ENCODE measurements at places on chromosomes 7 and 10.
A peak's percentile ranks its signal among the peaks of the same experiment; 100 is the strongest.

- peak; percentile 33 for DNase-seq
Observed at GRCh38 chr10:58180666-58181065, 87.0 kb downstream of the IPMK start.

GRCh38 chr10:112288486-112288885 lies 5.3 kb downstream of the TECTB start:
- no peak for DNase-seq

DNA sequence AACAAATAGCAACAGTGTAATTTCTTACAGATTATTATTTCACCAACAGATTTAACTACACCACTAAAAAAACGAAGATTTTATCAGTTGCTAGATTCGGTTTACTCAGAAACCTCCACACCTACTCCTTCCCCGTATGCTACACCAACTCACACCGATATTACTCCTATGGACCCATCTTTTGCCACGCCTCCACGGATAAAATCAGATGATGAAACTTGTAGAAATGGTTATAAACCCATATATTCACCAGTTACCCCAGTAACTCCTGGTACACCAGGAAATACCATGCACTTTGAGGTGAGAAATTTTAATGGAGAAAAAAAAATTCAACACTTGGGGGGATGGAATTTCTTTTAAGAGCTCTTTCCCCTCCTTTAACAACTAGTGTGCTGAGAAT lies 92.5 kb downstream of the KMT2E start:
- no peak for DNase-seq

DNA sequence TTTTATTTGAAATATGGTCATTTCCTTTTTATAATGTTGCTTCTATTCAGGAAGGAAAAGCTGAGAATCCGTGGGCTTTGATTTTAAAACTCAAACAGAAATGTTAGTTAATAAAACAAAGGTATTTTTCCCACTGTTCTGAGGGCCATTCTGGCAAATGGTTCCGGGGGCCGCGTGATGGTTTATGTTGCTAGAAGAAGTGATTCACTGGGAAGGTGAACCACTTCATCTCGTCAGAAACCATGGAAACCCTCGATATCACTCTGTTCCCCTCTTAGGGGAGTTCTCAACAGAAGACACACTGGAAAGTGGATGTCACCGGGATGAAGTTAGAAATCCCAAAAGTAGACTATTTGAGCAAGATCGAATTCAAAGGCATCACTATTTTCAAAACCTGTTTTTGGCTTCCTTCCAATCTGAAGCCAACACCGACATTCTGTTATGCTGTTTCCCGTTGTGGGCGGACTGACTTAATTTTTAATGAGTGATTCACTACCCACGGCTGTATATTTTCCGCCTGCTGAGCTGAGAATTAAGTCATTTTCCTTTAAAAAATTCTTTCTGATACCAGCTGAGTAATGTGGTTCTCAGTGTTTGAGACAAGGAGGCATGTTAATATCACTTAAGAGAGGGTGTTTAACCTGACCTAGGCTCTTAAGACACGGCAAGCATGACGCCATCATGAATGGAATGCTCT lies 84.1 kb downstream of the PTPRE start:
- DNase-seq, result peak; percentile 57

DNA sequence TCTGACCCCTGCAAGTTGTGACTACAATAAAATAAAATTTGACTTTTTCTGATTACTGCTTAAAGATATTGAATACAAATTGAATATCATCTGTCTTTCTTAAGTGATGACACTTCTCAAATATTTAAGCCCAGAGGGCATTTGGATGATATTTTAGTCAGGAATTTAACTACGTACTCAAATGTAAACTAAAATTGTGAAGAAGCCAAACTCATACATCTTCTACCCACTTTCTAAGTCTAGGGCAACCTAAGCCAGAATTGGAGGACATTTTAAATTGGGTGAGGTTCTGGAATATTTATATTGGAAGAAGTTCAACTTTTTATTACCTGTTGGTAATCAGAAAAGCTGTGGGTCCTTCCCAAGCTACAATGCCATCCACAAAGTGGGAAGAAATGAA lies 149.1 kb upstream of the WDR11 start:
- no peak for DNase-seq

DNA sequence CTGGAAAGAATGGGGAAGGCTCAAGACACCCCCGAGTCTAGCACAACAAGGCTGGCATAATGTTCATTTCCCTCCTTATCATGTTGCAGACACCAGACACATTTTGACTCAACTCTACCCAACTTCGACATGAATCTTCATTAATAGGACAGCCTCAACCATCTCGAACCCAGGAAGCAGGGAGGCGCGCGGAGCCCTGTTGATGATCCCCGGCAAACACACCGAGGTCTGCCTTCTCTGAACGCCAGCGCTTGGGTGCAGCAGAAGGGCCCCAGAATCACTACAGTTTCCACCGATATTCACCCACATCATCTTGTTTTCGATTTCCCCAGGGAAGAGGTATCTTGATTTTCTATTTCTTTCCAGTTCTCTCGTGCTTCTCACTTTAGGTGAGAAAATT lies 563.6 kb downstream of the TCERG1L start:
- DNase-seq, result no peak

GRCh38 chr7:121000081-121000983 lies 11.8 kb downstream of the CPED1 start:
- no peak for DNase-seq

DNA sequence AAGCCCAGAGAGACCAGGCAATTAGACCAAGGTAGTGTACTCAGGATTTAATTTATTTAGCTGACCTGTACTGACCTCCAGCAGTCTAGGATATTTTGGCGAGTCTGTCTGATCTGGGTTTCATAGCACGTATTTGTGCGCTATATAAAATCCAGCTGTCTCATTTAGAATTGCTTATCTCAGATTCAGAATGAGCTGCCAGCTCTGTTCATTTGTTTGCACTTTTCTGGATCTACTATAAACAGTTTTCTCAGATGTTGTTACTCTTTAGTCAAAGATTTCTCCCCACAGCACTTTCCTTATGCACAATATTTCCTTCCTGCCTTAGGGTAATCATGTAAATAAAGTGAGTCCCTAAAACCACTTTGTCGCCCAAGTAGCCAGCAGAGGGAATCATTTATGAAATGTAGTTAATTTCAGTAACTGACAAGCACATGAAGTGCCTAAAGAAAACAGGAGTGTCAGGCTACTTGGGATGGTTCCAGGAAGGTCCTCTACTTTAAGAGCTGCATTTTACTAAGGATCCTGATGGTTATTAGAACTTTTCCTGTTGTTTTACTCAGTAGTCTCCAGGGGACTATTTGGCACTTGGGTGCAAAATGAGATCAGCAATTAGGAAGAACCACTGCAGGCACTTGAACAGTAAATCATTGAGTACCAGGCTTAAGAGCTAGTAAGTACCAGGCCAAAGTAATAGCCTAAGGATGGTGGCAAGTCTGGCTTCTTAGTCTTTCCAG lies 226.4 kb downstream of the TWIST1 start:
- no peak for DNase-seq

- no peak for DNase-seq
Observed at GRCh38 chr10:55740110-55740509, 620.9 kb downstream of the ZWINT start.

DNA sequence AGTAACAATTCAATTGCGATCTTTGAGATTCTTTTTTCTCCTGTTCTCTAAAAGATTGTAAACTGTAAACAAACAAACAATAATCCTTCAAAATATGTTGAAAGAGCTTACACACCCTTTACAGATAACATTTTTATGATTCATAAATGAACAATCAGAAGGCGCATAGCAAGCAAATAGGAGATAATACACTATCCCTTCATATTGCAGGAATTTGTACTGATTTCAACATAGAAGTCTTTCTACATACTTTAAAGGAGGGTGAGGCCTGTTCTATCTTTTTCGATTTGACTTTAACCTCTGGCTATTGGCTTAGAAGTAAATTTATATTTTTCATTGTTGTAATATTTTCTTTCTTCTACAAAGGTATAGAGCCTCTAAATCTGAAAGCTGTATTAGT lies 57.2 kb downstream of the TFEC start:
- peak; percentile 88 for DNase-seq

- DNase-seq, result peak; percentile 66
Observed at GRCh38 chr10:112950714-112951358, 789 bp downstream of the TCF7L2 start.

- peak; percentile 3 for DNase-seq
Observed at GRCh38 chr7:131424219-131424822, 96.6 kb downstream of the MKLN1 start.

- DNase-seq, result peak; percentile 46
Observed at GRCh38 chr7:4739528-4739992, 35.9 kb upstream of the AP5Z1 start.

DNA sequence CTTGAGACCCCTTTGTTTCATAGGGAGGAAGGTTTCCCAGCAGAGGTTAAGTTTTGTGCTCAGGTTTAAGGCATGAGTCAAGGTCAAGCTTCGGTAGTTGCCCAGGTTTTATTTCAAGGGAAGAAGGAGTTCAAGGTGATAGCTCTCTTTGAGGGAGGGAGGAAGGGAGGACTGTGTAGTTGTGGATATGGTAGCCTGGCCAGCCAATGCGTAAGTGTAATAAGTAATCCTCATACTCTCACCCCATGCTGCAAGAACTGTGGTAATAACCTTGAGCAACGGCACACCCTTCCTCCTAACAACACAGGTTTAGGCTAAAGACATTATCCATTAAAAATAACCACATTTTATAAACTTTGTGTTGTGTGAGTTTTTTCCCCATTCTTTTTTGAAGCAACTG lies 478.9 kb downstream of the KCNMA1 start:
- no peak for DNase-seq

- DNase-seq, result no peak
Observed at GRCh38 chr10:106872176-106872575, 292.3 kb downstream of the SORCS1 start.

DNA sequence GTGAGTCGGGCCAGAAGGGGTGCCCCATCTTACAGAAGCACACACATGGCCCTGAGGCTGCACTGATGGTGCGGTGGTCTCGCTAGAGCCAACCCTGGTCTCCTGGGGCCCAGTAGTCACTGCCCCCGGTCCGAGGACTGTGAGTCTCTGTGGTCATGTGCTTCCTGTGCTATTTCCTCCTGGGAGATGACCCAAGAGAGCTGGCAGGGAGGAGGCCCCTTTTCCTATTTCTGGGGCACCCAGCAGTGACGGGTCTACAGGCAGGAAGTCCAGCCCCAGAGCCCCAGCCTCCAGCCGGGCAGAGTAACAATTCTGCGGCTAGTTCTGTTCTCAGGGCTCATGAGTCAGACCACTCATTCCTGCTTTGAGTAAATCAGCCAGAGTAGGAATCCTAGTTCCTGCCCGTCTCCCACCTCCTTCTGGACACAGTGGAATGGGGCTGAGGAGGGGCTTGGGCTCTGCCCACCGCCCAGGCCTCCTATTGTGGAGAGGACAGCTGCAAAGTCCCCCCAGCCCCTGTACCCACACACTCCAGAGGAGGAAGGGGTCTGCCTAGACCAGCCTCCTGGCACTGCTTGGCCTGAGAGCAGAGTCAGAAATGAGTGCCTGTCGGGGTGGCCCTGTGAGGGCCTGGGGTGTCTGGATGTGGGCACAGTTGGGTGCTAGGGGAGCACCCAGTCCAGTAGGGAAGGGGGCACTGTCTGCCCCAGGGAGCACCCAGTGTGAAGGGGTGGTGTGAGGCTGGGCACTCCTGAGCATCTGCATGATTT lies 80.5 kb upstream of the PPIF start:
- peak; percentile 68 for DNase-seq

DNA sequence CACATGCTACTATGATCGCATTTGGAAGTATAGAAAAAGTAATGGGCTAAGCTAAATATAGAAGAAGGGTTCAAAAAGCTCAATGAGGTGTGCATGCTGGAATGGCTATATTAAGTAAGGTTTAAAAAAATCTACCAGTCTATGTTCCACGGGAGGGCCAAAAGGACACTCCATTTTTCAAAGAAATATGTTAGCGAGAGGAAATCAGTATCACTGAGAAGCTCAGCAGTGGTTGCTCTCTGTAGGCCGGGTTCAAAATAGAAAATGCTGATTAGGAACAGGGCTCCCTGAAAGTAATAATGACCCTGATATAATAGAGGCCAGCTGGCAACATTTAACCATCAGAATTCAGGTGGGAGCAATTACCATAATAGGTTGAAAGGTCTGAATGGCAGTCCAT lies 224.5 kb upstream of the SEMA3E start:
- no peak for DNase-seq

GRCh38 chr7:83413831-83414230 lies 235.1 kb downstream of the SEMA3E start:
- no peak for DNase-seq

GRCh38 chr10:48493083-48493871 lies 111.6 kb downstream of the ARHGAP22 start:
- no peak for DNase-seq

GRCh38 chr7:11208883-11209465 lies 235.3 kb downstream of the PHF14 start:
- DNase-seq, result no peak

All from trophoblast cell (in vitro differentiated cells and primary cell).